Caki2 (cell line): ENCODE measurements at places on chromosomes 6 and 20. TPM values are rescaled to one million over a fixed set of nuclear protein-coding genes. Genes with fewer than 3 reads are reported as not detected.

- no peak for DNase-seq
Measured at GRCh38 chr6:75108333-75108974, 97.4 kb downstream of the COL12A1 start.

Gene VGLL2
- total RNA-seq = not detected in 2 replicates

Gene KHDRBS2
- not detected in 2 replicates for total RNA-seq

DNA sequence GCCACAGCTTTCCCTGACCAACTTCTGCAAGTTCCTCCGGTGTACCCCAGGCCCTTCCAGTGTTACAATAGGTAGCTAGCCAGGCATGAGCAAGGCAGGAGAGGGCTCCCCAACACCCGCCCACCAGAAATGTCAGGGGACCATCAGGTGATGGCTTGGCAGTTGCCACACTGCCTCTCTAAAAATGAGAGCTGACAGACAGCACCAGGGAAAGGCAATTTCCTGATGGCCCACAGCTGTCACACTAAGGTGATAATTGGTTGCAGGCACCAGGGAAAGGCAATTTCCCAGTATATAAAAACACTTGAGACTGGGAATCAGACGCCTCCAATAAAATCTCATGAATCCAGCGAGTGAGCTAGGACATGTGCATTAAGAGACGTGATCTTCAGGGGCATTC is 49.9 kb downstream of the PXDC1 start:
- DNase-seq = no peak

Gene YTHDF1
- total RNA-seq = 20.0 and 26.9 TPM in 2 replicates

DNA sequence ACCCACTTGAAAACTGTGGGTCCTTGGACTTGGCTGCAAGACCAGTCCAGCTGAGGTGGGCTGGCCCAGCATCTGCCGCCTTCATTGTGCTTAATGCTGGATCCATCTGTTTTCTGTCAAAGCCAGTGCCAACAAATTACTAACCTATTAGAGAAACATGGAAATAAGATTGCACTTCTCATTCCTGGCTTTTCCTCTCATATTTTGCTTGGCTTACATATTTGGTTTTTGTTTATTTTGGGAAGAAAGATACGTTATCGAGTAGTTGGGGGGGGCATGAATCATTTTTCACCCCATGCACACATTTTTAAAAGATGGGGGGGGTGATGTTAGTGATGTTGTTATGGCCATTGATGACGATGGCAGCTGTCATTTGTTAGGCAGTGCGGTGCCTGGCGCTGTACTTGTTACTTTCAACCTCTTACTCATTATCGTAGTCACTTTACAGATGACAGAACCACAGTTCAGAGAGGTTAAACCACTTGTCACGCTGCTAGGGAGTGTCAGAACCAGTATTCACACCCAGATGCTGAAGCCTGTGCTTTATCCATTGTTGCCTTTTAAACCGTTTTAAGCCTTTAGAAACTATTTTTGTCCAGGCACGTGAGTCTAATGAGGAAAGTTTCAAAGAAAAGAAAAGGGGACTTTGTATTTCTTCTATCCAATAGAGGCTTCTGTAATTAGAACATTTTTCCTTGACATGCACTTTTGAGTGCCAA is 180.0 kb downstream of the TMEM242 start:
- peak; percentile 8 for DNase-seq
